ENCODE measurements at places on chromosomes 13 and 19. TPM values are rescaled to one million over a fixed set of nuclear protein-coding genes. Genes with fewer than 3 reads are reported as not detected.

DNA sequence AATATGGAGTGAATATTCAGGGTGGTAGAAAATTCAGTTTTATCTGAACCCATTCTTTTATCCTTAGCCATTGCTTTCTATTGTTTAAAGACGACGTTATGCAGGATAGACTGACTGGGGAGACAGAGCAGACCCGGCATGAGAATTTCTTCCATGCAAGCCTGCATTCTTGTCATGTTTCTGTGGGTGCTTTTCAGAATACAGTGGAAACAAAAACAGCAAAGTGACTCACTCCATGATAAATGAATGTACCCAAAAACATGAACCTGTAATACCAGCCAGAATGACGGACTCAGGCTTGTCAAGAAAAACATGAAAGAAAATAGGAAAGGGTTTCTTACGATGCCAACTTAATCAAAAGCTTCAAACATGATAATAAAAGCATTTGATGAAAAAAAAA is 924.0 kb downstream of the EFNB2 start:
- DNase-seq = no peak

The OR7D2 gene
- total RNA-seq = not detected

GRCh38 chr13:30863231-30863630 is 42.8 kb upstream of the MEDAG start:
- DNase-seq = no peak

DNA sequence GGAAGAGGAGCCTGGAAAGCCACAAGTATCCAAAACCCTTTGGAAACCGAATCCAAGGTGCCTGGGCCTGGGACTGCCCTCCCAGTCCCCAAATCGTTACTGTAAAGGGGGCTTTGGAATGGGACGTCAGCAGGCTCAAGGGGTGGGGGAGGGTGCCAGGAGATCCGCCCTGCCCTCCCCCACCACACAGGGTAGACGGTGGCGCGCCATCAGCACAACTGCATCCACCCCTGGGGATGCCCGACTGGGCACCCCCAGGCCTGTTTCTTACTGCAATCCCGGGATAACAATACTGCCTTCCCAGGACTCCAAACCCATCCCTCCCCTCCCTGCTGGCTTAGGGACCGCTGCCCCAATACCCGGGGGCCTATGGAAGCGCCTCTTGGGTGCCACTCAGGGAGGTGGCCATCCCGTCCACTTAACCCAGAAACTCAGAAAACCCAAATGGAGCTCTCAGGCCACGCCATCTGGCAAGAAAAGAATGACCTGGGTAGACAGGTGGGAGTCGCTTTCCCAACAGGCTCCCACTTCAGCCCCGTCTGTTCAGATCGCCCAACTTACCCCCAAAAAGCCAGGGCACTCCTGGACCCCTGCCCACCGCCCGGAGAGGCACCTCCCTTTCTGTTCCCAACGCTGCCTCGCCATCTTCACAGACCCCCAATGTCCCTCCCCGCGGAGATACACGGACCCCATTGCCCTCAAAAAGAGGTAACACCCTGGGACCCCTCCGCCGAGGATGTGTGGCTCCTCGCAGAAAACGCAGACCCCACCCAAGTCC is 2.4 kb downstream of the KLF16 start:
- no peak for DNase-seq

GRCh38 chr13:93872376-93872775 is 607.1 kb downstream of the DCT start:
- DNase-seq = no peak

- no peak for DNase-seq
Observed at GRCh38 chr19:23558541-23558940, 128.5 kb downstream of the ZNF675 start.

DNA sequence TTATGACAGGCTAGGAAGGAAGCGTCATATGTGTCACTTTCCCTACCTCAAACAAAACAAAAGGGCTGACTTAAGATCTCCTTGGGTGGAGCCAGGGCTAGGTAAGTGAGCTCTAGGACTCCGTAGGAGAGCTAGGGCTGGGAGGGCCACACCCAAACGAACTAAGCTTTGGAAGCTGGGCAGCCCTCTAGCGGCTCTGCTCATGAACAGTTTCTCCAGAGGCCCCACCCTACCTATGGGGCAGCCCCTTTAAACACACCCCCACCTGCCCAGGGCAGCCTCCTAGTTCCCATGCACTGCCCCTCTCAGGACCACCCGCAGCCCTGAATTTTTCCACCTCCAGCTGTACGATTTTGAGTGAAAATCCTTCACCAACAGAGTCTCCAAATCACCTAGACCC is 3.5 kb downstream of the PEG3 start:
- DNase-seq = no peak

DNA sequence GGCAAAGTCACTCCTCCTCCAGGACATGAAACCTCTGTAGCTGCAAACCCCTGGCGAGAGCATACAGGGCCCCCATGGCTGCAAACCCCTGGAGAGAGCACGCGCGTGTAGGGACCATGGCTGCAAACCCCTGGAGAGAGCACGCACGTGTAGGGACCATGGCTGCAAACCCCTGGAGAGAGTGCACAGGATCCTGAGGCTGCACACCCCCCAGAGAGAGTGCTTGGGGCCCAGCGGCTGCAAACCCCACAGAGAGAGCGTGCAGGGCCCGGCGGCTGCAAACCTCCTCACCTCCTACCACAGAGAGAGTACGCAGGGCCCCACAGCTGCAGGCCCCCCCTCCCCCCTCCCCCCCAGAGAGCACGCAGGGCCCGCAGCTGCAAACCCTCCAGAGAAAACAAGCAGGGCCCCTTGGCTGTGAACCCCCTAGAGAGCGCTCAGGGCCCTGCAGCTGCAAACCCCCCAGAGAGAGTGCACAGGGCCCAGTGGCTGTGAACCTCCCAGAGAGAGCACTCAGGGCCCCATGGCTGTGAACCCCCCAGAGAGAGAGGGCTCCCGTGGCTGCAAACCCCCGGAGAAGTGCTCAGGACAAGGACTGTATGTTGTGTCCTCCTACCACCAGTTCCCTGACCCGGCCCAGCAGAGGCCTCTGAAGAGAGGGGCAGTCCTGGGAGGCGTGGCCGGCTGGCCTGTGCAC is 7.3 kb downstream of the ADPRHL1 start:
- no peak for DNase-seq

DNA sequence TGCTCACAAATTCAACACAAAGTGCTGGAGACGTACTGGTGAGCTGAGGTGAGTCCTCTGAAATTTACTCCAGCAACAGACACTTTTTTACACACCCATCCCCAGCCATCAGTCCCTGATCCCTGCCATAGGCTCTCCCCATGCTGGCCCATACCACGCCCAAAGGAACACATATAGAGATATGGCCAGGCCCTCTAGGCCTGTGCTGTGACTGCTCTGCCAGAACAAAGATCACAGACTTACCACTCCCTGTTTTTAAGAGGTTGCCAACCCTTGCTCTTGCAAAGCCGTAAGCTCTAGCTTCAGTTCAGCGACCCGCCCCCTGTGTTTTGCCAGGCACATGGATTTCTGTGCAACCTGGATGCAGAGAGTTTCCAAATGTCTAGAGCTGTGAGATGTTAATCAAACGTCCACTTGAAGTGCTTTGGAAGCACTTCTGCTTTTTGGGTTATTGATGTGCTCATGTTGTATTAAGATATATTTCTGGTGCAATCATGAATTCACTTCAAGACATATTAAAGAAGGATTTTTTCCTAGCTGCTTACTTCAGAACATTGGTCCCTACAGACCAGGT is 59.7 kb downstream of the DLEU7 start:
- no peak for DNase-seq

DNA sequence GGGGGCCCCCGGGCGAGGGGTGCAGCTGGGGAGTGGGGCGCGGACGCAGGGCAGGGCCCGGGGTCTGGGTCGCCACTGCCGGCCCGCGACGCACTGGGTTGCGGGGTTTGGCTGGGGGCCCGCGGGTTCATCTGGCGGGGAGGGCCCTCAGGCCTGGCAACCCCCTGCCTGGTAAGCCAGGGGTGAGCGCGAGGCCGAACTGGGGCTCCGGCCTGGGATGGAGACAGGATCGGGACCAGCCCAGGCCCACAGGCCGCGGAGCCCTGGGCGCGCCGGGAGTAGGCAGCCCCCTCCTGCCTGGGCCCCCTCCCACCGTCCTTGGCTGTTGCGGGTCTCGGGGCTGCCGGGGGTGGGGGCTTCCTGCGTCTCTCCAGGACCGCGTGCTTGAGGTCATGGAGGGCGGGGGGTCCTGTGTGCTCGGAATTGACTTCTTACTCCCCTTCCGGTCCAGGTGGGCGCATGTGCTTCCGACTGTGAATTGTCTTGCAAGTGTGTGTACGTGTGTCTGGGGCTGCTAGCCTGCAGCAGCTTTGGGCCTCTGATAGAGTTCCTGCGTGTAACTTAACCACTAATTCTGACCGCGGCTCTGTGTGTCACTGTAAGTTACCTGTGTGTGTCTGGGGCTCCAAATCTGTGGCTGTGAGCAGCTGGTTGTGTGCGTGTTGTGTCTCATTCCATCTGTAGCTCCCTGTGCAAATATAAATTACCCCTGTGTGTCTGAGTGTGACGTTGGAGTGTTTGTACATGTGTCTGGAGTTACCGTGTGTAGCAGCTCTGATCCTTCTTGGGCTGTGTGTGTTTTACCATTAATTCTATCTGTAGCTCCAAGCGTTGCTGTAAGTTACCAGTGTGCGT is 751 bp downstream of the GRAMD1A start:
- DNase-seq = peak; percentile 85

DNA sequence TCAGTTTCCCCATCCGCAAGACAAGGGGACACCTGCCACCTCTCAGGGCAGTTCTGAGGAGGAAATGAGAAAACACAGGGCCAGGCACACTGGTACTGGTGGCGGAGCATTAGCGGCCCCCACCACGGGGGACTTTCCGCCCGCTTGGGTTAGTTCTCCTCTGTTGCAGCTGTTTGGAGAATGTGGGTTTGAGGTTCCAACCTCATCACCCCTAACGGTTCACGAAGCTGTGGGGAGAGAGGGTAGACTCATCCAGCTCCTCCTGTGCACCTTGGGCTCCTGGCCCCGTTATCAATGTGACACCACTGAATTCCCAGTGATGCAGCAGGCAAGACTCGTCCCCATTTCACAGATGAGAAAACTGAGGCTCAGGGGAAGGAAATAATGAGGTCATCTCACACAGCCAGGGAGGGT is 10.3 kb downstream of the PTPRS start:
- no peak for DNase-seq

GRCh38 chr19:6459262-6460098 is at the start of gene SLC25A23:
TSS of gene SLC25A23 (minus strand) at chr19:6459792. CDS start at chr19:6459628, 164 bp downstream.
- DNase-seq = peak; percentile 55

The RNF17 gene
- total RNA-seq = not detected

The RFPL4AL1 gene
- not detected for total RNA-seq

DNA sequence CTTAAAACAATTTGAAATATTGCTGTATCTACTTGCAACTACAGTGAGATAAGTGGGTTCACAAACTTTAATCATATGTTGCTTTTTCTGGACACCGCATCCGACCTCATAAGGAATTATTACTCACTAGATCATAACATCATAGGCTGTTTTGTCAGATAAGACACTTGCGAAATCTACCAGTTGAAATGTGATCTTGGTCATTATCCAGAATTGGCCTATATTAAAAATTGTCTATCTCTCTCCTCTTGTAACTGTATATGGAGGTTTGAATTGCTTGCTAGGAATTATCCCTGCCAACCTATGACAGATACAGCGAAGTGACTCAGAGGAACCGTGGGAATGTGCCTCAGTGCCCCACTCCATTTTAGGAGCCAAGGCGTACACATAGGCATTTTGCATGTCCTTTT is 117.0 kb upstream of the POSTN start:
- DNase-seq = no peak

GRCh38 chr19:39738814-39739213 is 985 bp upstream of the CLC start:
- DNase-seq = no peak

DNA sequence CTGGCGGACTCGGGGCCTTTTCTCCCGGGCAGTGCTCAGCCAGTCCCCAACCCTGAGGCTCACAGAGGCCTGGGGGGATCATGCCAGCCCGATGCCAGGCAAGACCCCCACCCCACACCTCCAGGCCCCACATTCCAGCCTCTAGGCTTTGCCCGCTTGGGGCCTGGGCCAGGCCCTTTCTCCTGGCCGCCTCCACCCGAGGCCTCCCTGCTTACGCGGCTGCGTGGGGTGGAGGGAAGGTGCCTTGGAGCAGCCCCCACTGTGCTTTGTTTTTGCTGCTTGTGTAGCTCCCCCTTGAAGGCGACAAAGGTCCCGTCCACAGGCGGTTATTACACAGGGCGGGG is 38.4 kb downstream of the SMIM24 start:
- no peak for DNase-seq

The GPX4 gene
- total RNA-seq = 224 TPM

The COL4A2 gene
- total RNA-seq = not detected

DNA sequence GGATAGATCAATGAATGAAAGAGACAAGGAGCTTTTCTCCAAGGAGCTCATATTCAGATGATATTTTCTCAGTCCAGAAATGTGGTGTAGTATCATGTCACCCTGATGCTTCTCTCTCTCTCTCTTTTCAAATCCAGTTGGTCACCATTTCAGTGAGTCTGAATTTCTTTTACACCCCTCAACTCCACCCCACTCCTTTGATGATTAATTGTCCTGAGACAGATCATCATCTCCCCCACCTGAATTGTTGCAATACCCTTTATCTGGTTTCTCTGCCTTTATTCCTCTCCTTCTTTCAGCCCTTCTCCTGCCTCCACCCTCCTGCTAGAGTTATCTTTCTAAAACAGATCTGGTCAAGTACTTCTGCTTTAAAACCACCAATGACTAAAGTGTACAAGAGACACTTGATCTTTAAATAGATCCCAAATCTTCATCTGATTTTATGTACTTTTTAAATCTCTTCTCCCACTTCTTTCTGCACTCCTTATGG is 299.8 kb downstream of the KLF5 start:
- no peak for DNase-seq

DNA sequence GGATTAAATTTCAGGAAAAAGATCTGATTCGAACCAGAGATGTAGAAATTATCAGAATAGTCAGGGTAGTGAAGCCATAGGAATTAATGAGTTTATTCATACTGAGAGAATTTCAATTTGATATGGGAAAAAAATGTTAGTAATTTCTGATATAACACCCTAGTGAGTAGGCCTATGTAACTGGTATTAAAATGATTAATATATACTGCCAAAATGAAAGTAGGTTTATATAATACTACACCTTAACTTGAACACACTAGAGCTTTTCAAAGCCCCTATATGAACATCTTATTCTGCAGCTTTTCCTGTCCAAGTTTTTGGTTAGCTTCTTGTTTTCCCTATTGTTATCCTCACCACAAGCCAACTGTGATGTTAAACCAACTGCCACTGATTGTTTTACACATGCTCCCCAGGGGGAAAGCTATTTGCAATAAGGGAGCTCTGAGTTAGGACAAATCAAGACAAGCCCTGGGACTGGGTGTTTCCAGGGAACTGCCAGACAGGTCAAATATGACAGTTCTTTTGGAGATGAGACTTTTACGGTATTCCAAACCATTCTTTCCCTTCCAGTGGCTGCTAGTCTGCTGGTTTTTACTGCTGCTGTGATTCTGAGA is 45.3 kb downstream of the FNDC3A start:
- DNase-seq = no peak

GRCh38 chr13:58379221-58379620 is 747.7 kb downstream of the PCDH17 start:
- DNase-seq = no peak

DNA sequence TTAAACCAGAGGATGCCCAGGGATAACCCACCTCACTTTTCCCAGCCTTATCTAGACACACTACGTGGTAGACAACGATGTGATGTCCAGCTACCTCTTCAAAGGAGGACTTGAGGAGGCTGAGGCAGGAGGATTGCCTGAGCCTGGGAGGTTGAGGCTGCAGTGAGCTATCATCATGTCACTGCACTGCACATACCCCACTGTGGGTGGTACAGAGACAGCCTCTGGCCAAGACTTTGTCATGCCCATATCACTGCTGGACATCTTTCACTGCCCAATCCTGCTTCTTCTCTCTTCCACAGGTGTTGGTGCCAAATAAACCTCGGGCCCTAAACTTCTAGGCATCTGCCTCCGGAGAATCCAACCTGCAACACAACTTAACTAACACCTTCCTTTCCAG is 85.8 kb downstream of the FAM216B start:
- no peak for DNase-seq

The SBSN gene
- not detected for total RNA-seq

Data from activated CD8-positive, alpha-beta T cell treated with anti-CD3 and anti-CD28 coated beads for 36 hours (primary cell).